AG08395 (cell line): ENCODE measurements at places on chromosomes 4 and X.

GRCh38 chr4:160631044-160631443 is 1528.2 kb downstream of the RAPGEF2 start:
- no peak for DNase-seq

GRCh38 chr4:113968473-113968872 is 11.0 kb downstream of the ARSJ start:
- no peak for DNase-seq

DNA sequence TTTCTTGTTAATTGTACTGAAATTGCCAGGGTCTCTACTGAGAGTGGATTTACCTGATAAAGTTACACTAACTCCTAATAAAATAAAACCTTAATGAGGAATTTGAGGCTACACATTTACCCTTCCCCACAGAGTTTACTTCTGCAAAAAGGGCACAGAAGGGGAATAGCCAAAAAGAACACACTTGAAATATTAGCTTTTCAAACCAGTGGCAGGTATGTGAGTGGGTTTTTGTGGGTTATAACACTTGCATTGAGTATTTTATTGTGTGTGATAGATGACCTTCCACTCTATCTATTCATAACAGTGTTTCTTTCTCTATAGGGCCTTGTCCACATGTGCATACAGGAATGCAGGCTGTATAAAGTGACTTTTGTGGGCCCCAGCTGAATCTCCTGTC is 5.0 kb upstream of the GPR174 start:
- DNase-seq = no peak

- peak; percentile 23 for DNase-seq
These were observed 689 bp downstream of the SSR4 start for GRCh38 chrX:153794897-153795816.

DNA sequence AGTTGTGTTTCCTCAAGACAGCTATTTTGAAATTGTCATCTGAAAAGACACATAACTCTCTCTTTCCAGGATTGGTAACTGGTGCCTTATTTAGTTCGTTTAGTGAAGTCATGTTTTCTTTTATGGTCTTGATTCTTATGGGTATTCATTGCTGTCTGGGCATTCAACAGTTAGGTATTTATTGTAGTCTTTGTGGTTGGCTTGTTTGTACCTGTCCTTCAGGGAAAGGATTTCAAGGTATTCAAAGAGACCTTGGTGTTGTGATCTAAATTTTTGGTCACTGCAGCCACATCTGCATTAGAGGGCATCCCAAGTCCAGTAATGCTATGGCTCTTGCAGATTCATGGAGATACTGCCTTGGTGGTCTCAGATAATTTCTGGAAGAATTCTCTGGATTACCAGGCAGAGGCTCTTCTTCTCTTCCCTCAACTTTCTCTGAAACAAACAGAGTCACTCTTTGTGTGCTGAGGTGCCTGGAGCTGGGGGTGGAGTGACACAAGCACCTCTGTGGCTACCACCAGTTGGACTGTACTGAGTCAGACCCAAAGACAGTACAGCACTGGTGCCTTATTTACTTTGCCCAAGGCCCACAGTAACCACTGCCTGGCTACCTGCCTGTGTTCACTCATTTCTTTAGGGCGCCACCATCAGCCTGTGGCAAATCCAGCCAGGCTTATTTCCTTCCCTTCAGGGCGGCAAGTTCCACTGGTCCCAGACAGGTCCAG is 620.4 kb downstream of the KCNIP4 start:
- DNase-seq = no peak

DNA sequence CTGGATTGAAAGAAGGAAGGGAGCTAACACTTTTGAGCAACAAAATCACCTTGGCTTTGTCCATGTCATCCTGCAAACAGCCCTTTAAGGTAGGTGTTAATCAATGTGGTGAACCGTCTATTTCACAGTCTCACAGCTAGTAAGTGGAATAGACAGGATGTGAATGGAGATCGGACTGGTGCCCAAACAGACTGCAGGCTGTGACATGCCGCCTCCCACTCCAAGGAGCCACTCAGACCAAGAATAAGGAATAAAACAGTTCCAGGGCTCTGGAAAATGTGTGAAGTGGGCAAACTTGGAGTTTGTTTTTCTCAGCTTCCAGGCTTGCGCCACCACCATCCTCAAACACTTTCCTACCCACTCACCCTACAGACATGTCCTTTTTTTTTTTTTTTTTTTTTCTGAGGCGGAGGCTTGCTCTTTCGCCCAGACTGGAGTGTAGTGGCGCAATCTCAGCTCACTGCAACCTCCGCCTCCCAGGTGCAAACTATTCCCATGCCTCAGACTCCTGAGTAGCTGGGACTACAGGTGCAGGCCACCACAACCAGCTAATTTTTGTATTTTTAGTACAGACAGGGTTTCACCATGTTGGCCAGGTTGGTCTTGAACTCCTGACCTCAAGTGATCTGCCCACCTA is 57.7 kb upstream of the SEC24B start:
- DNase-seq = no peak

- peak; percentile 77 for DNase-seq
These were observed 221.8 kb downstream of the KIT start for GRCh38 chr4:54879576-54879975.

GRCh38 chr4:6365545-6366086 is 96.0 kb downstream of the WFS1 start:
- no peak for DNase-seq

- peak; percentile 21 for DNase-seq
These were observed 194.2 kb downstream of the CLCN4 start for GRCh38 chrX:10350981-10351380.

- no peak for DNase-seq
These were observed 67.5 kb upstream of the NPY2R start for GRCh38 chr4:155140889-155141288.

- DNase-seq = no peak
These were observed 81.7 kb downstream of the EGF start for GRCh38 chr4:109994415-109994827.

DNA sequence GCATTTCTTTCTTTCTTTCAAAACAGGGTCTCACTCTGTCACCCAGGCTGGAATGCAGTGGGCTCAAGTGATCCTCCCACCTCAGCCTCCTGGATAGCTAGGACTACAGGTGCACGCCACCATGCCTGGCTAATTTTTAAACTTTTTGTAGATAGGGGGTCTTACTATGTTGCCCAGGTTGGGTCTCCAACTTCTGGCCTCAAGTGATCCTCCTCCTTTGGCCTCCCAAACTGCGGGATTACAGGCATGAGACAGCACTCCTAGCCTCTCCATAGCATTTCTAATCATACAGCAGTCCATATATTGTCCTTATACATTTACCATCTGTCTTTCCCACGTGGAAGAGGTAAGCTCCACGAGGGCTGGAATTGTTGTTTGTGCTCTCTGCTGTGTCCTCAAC is 2.0 kb upstream of the FHIP1A start:
- no peak for DNase-seq

DNA sequence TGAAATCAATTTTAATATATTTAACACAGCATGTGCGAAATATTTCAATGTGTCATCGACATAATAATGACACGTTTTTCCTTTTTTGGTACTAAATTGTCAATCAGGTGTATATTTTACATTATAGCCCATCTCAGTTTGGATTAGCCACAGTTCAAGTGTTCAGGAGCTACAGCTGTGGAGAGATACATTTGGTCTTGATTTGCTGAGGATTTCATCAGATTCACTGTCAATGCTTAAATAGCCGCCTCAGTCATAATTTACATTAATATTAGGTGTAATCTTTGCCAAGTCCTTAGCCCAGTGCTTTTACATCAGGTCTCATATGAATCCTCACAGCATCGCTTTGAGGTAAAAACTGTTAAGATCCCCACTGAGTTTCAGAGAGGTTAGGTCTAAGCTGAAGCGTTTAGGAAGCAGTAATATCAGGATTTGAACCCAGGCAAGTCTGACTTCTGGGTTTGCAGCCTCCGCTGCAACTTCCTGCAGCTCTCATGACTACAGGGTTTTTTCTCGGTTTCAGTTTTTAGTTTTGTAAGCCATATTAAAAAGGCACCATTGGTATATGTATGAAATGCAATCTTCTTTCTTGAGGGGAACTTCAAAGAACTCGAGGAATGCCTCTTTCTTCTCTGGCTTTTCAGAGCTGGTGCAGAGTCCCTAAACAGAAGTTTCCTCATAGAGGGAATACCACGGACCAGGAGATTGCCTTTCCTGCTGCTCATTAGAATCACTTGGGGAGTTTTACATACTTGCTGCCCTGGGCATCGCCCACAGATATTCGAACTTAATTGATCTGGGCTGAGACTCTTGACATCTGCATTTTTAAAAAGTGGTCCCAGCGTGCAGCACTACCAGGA is 6.4 kb downstream of the MTM1 start:
- DNase-seq = no peak

GRCh38 chr4:38590046-38590445 is 74.0 kb upstream of the KLF3 start:
- no peak for DNase-seq
